Kidney tubule cell (primary cell): ENCODE measurements at places on chromosomes 7 and 10.

GRCh38 chr10:90138844-90139243 lies 437.5 kb downstream of the KIF20B start:
- DNase-seq, result peak; percentile 20

- DNase-seq, result no peak
Observed at GRCh38 chr10:94546901-94547185, 1.3 kb downstream of the HELLS start.

DNA sequence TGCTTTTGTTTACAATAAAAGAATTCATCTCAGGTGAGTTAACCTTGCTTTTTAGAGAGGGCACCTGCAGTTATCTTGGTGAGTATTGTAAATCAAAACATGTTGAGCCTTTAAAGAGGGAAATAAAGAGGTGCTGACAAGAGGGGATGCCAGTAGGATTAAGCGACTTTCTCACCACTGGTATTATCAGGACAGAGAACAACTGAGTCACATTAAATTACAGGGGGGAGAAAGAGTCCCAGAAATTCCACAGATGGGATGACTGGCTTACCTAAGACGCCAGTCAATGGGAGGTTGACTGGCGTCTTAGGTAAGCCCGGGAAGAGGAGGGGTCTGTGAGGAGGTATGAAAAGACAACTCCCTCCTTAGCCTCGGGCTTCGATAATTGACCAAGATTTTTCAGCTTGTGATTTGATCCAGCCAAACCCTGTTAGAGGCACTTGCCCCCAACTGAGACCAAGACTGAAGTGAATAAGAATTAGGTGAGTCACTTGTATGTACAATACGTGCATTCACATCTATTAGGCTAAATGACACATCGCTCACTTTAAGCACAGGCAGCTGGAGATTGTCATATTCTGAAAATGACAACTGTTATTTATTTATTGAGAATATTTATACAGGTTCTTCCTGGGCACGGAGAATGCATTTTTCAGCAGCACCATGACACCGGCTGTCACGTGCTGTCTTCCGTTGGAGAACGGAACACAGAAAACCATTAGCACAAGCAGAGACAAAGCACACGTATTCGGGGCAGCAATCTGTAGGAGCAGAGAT lies 117.6 kb downstream of the SEM1 start:
- DNase-seq, result peak; percentile 22

GRCh38 chr7:65978891-65979582 lies 3.0 kb downstream of the GUSB start:
- DNase-seq, result no peak

GRCh38 chr7:99219185-99219767 lies 11.4 kb upstream of the KPNA7 start:
- DNase-seq, result no peak

DNA sequence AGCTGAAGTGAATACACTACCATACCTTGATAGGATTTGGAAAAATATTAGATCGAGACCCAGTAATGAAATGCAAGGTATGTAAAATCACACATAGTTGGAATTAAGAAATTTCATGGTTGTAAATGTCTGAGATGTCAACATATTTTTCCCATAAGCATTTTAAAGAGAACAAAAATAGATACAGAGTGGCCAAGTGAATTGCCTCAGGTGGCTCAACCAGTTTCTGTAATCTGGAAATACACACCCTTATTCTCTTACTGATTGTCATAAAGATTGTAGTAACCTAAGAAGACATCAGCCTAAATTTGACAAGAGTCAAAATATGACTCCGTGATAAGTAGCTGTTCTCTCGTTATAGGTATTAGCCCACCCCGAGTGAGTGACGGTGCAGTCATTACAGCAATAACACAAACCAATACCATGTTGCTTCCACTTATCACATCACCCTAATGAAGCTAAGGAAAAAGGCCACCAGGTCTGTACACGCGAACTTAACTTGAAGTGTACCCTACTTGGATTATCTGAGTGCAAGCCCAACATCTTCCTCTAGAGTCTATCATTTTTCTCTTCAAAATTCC lies 23.4 kb downstream of the PIK3AP1 start:
- DNase-seq, result no peak

DNA sequence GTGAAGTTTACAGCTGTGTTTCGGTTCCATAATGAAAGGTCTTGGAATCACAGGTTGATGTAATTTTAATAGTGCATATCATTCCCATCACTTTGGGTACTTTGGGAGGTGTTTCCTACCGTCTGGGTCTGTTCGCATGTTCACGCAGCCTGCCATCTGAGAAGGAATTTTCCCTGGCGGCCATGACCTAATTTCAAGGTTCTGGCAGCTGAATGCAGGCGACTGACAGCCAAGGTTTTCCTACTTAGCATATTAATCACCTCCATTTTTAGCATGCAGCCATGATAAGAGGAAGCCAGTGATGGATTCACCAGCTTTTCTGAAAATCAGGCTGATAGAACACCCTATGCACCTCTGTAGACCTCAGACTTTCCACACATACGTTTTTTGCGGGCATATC lies 319.1 kb upstream of the TMEM229A start:
- no peak for DNase-seq

- no peak for DNase-seq
Observed at GRCh38 chr10:79222186-79222585, 125.1 kb upstream of the PPIF start.

DNA sequence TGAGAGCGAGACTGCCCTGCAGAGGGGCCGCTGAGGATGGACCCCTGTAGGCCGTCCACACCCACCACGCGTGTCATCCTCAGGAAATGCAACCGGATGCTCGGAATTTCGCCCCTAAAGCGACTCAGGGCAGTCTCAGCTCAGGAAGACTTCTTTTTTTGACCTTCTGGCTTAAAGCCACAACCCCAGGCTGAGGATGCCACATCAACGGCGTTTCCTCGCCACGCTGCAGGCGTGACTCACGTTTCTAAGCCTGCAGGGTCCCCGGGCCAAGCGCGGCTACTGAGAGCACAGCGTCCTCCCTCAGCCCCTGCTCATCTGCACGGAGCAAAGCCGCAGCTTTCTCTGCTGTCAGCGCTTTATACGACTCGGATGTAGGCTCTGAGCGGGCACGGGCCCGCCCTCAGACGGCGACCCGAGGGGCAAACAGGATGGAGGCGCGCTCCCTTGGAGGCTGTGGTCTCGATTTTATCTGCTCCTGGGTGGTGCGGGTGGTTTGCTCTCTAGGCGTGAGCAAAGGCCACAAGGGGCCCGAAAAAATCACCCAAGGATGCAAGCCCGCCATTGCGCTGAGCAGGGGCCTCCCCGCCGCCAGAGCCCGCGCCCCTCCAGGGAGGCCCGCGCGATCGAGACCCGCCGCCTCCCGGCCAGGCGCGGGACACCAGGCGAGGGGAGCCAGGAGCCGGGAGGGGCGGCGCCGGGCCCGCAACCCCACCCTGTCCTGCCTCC lies 726 bp upstream of the INSIG1 start:
- DNase-seq, result peak; percentile 86

DNA sequence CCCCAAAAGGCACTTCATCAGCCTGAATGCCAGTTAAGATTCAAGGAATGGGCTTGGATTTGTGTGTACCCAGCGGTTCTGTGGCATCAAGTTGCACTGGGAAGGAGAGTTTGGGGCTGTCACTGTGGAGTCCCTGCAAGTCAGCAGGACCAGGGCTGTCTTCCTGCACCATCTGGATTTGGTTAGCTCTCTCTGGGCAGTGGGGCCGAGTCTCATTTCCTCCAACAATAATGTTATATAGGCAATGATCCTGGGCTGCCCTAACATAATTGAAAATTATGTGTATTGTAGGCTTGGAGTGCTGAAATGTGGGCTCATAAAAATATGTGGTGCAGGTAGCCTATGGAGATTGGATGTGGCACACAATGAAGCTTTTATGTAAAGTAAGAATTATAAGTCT lies 87.2 kb downstream of the TCF7L2 start:
- no peak for DNase-seq

- no peak for DNase-seq
Observed at GRCh38 chr10:60141896-60142559, 235.7 kb upstream of the CCDC6 start.

DNA sequence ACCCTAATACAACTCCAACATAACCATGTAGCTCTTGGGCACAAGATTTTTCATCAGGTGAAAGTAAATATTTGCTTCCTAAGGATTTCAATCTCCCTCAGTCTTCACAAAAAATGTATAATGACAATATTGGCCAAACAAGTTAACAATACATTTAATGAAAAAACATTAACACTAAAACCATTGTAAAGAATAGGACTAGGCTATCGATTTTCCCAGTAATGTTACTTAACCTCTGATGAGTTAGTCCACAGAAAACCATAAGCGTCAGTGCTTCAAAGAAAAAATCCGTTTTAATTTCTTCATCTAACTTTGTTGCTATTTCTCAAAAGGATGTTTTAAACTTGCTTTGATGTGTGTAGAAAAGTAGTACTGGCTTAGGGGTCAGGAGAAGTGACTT lies 1.2 kb downstream of the ZNF33B start:
- DNase-seq, result peak; percentile 8

DNA sequence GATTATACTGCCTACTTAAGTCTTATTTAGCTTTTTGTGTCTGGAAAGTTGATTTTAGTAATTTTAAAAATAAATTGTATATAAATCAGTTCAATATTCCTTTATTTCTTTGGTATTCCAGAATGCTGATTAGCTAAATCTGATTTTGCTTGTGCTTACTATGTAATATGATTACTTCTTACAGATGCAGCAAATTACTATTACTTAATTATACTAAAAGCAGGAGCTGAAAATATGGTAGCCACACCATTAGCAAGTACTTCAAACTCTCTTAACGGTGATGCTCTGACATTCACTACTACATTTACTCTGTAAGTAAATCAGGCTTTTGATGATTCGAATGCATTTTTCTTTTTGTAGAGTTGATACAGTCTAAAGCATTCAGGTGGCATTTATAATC lies 34.0 kb downstream of the ANLN start:
- DNase-seq, result no peak

GRCh38 chr10:71395621-71396020 lies 1.1 kb upstream of the CDH23 start:
- no peak for DNase-seq

GRCh38 chr10:96681524-96681923 lies 38.8 kb downstream of the PIK3AP1 start:
- no peak for DNase-seq

GRCh38 chr10:115653473-115653872 lies 560.3 kb downstream of the ATRNL1 start:
- no peak for DNase-seq

- peak; percentile 98 for DNase-seq
Observed at GRCh38 chr7:50534690-50535290, 30.4 kb downstream of the DDC start.

DNA sequence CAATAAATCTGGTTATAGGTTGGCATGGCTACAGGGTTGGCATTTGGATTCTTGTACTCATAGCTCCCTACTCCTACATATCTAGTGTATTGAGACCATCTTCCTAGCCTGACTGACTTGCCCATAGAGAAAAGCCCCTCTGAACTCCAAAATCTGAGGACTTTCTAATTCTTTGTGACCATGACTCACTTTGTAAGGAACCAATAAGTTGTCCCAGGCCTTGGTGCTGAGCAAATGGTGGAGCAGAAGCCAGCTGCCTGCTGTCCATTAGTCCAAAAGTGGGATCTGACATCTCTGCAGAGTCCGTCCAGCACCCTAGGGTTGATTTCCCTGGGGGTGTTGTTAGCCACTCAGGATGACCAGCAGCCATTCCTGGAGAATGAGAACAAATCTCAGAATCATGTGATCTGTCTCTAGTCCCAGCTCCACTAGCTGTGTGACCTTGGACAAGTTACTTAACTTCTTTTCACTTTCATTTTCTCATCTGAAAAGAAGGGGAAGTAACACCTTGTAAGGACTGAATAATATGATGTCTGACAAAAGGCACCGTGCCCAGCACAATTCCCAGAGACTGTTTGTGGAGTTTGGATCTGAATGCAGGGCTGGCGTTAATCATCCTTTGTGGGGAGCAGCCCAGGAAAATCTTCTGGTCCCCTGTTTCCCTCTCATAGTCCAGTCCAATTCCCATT lies 44.1 kb downstream of the MTURN start:
- peak; percentile 14 for DNase-seq

- no peak for DNase-seq
Observed at GRCh38 chr10:125214283-125214570, 53.9 kb upstream of the CTBP2 start.

GRCh38 chr10:18164093-18164492 lies 23.9 kb downstream of the CACNB2 start:
- no peak for DNase-seq

DNA sequence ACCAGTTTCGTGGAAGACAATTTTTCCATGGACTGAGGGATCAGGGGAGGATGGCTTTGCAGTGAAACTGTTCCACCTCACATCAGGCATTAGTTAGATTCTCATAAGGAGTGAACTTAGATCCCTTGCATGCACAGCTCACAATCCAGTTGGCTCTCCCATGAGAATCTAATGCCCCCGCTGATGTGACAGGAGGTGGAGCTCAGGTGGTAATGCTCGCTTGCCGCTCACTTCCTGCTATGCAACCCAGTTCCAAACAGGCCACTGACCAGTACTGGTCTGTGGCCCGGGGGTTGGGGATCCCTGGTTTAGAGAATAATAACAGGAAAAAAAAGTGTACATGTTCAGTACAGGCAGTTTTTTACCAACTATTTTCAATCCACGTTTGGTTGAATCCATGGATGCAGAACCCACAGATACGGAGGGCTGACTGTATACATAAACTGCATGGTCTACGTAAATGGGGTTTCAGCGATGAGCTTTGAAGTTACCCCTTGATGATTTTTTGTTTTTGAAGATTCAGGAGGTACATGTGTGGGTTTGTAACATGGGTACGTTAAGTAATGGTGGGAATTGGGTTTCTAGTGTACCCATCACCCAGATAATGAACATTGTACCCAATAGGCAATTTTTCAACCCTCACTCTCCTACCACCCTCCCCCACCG lies 24.5 kb downstream of the OGDH start:
- DNase-seq, result no peak

- no peak for DNase-seq
Observed at GRCh38 chr10:124186956-124187355, 93.6 kb upstream of the CHST15 start.

- peak; percentile 90 for DNase-seq
Observed at GRCh38 chr7:27150568-27151340, 1.6 kb downstream of the HOXA3 start.

GRCh38 chr7:16744518-16745250 lies 8.9 kb upstream of the TSPAN13 start:
- no peak for DNase-seq

DNA sequence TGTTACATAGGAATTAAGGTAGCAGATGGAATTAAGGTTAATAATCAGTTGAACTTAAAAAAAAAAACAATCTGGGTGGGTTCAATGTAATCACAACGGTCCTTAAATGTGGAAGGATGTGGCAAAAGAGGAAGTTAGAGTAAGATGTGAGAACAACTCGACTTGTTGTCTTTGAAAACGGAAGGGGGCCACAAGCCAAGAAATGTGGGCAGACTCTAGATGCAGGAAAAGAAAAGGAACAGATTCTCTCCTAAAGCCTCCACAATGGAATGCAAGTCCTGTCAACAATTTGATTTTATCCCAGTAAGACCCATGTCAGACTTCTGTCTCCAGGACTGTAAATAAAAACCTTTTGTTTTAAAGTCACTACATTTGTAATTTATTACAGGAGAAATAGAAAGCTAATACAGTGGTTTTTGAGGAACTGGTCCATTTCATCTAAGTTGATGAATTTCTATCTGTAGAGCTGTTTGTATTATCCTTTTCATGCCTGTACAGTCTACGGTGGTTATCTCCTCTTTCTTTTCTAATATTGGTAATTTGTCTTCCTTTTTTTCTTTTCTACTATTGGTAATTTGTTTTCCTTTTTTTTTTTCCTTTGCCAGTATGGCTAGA lies 8.6 kb downstream of the MCMBP start:
- no peak for DNase-seq
